Lung (tissue), 17 donors: ENCODE measurements at places on chromosomes 7 and 10. TPM values are rescaled to one million over a fixed set of nuclear protein-coding genes. Genes with fewer than 3 reads are reported as not detected.

DNA sequence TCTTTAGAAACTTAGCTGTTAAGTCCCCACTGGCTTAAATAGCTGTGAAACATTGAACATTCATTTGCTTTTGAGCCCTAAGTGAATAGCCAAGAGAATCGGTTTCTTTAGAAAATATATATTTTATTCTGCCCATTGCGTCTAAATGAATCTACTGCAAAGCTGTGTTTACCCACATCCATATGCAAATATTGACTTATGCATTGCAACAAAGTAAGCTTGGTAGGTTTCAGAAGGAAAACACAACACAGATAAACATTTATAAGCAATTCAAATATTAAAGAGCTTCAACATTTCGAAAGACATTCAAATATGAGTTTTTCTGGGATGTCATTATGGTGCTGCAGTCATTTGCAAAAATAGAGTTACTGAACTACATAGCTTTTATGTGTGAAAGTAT lies 257.3 kb downstream of the SH2D4B start:
- H3K4me1 ChIP-seq: no peaks in the 10 kb centered on the region
- H3K27ac ChIP-seq: no peak overlapping the region
- no peaks in the 10 kb centered on the region for H3K36me3 ChIP-seq
- no peak for DNase-seq

- H3K4me3 ChIP-seq: no peak overlapping the region
- peaks cover 4% of the 10 kb centered on the region for H3K36me3 ChIP-seq
- H3K27ac ChIP-seq: no peak overlapping the region
- no peak for DNase-seq
Measured at GRCh38 chr10:12225444-12225843, 29.5 kb downstream of the CDC123 start.

DNA sequence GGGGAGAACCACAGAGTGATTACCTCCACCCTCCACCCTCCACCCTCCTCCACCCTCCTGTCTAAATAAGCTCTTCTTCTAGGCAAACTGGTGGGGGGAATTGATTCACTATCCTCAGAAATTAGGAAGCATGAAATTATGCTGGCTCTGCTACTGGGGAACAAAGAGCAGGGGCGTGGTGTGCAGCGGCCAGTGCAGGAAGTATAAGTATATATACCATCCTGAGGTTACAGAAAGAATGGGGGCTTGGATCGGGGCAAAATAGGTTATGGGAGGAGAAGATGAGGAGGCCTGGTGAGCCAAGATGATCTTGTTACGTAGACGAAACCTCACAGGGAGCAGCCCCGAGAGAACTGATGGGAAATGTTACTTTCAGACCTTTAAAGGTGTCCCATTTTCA lies 49.1 kb downstream of the SYPL1 start:
- H3K27ac ChIP-seq: no peak overlapping the region
- H3K27me3 ChIP-seq: no peaks in the 10 kb centered on the region
- no peak overlapping the region for H3K4me3 ChIP-seq
- H3K4me1 ChIP-seq: peaks cover 15% of the 10 kb centered on the region
- no peaks in the 10 kb centered on the region for H3K36me3 ChIP-seq

DNA sequence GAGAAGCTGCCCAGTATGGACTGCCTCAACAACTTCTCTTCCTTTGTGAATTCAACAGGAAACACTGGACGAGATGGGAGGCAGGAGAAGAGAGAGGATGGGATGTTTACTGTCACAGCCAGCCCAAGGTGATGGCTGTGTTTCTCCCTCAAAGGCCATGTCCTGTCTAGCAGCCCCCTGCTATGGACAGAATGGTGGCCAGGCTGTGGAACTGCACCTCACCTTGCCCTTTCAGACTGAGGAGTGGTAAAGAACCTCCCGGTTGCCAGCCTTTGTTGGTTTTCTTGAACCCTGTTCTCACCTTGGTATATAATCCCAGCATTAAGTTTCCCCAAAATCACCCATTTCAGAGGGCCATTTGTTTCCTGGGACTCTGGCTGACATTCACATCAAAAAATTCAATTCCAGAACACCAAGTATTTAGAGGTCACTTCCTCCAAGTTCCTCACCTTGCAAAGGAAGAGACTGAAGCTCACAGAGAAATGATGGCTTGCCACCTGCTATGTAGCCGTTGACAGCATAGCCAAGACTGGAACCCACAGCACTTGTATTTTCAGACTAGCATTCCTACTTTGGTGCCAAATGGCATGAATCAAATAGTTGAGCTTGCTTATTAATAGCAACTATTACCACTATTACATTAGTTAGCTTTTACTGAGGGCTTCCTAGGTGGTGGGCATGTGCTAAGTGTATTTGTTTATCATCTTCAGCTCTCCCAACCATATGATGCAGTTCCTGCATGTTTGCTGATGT lies 224.0 kb upstream of the GRB10 start:
- H3K27me3 ChIP-seq: no peaks in the 10 kb centered on the region
- H3K27ac ChIP-seq: no peak overlapping the region
- H3K4me3 ChIP-seq: no peak overlapping the region
- no peaks in the 10 kb centered on the region for H3K4me1 ChIP-seq
- H3K36me3 ChIP-seq: no peaks in the 10 kb centered on the region
- no peak for DNase-seq

VWDE gene
- polyA plus RNA-seq: 1.4 TPM

PILRA gene
- 14.2 TPM for polyA plus RNA-seq

REEP3 gene
- 14.2 TPM for polyA plus RNA-seq

ATRNL1 gene
- 0.08 TPM for polyA plus RNA-seq
